Caki2 (cell line): ENCODE measurements at places on chromosomes 1 and 21.

GRCh38 chr21:25062061-25062460, 545.2 kb downstream of the MRPL39 start:
- no peak for DNase-seq

- peak; percentile 68 for DNase-seq
Observed at GRCh38 chr1:48061162-48062136, 64.3 kb upstream of the TRABD2B start.

GRCh38 chr1:214843281-214843680, 239.3 kb upstream of the KCNK2 start:
- no peak for DNase-seq

DNA sequence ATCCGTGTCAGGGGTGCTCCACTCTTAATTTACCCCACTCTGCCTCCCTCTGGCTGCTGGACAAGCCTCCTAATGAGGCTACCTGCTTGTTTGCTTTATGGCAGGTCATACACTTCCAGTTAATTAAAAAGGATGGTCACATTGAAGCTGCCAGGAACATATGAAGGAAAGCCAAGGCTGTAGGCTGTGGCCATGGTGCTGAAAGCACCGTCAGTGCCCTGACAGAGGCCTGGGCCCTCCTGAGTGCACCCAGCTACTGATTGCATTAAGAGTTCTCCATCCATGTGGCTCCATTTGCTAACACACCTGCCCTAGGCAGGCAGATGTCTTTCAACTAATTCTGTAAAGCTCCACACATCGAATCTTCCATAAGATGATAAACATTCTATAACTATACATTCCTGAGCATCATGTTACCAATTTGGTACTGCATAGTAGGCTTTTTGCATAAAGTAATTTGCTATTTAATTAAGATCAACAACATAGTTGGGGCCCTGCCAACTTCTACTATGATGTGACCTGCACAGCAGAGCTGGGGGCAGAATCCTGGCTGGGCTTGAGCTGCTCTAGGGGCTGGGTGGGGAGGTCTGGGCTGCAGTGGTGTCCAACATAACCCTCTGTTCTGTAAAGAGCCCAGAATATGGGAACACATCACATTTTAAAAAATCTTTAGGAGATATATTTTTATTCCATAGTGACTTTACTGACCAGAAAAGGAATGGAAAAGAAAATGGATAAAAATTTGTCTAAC, 224.8 kb downstream of the SIPA1L2 start:
- no peak for DNase-seq

DNA sequence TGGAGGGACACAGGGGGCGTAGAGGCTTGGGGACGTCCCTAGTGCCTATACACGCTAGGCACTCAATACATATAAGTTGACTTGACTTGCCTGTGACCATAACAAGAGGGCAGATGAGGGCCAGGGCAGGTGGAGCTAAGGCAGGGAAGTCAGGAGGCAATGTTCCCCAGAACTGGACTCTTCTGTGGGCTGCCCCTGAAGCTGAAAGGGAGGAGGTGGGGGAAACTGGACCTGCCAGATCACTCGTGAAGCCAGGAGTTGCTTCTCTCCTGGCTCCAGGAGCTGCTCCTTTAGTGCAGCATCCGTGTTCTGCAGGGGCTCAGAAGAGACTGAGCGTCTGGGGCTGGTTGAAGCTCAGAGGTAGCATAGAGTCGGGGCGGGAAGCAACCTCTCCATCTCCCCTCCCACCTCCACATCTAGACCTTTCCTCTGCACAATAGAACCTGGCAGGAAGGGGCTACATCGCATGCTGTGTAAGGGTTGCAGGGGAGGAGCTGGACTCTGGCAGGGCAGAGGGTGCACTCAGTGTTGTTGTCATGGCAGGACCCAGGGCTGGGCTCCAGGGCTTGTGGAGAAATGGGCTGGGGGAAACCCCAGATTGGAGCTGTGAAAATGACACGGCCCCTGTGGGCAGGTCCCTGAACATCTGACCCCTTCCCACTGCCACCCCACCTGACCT, 2.9 kb upstream of the SEMA4A start:
- DNase-seq: no peak

DNA sequence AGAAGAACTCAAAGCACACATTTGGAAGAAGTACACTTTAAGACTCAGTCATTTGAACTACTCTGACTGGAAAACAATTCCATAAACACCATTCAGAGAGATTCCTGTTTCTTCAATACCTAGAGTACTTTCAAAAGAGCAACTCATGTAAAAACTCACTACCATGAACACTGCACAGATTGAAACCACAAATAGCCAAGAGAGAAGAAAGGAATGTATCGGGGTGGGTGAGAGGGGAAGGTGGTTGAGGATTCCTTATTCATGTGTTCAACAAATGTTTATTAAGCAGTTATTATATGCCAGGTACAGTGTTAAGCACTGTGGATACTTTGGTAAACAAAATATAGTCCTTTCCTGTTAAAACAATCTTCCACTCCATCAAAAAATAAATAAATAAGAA, 64.7 kb downstream of the NRIP1 start:
- DNase-seq: peak; percentile 86

- no peak for DNase-seq
Observed at GRCh38 chr1:221604948-221605347, 136.9 kb downstream of the DUSP10 start.

DNA sequence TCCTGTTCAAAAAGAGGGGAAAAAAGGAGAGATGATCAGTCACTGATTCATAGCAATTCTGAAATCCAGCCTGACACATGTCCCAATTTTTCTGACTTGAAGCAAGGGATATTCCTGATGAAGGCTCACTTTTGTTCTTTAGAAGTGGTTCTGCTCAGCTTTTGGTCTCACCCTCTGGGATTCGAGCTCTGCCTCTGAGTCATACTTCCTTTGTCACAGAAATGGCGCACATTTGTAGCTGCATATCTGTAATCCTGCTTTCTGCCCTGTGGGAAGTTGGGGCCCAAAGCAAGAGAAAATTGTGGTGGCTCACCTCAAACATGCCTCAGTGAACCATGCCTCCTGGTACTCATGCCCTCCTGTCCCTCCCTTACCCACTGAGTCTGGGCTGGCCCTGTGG, 22.3 kb upstream of the FAM78B start:
- no peak for DNase-seq

DNA sequence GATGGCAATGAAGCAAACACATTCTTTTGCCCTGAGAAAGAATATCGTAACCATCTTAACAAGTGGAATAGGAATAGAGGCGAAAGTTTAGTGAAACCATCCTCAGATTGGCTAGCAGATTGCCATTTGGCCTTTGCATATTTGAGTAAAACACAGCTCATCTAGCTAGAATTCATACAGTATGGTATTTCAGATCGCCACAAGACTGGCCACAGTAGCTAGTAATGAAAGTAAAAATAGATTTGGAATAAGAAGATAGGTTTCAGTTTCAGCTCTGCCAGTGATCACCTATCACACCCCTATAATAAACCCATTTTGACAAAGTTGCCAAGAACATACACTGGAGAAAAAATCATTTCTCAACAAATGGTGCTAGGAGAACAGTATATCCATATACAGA, 294.9 kb downstream of the LRRIQ3 start:
- no peak for DNase-seq

- no peak for DNase-seq
Observed at GRCh38 chr1:239619190-239619589, 232.8 kb downstream of the CHRM3 start.

GRCh38 chr1:113647164-113647563, 112.1 kb downstream of the PHTF1 start:
- no peak for DNase-seq

- DNase-seq: no peak
Observed at GRCh38 chr1:218787826-218788225, 385.9 kb upstream of the LYPLAL1 start.

- DNase-seq: no peak
Observed at GRCh38 chr1:3365523-3366125, 88.8 kb upstream of the ARHGEF16 start.

- DNase-seq: no peak
Observed at GRCh38 chr1:169921080-169921479, 27.4 kb upstream of the SCYL3 start.

DNA sequence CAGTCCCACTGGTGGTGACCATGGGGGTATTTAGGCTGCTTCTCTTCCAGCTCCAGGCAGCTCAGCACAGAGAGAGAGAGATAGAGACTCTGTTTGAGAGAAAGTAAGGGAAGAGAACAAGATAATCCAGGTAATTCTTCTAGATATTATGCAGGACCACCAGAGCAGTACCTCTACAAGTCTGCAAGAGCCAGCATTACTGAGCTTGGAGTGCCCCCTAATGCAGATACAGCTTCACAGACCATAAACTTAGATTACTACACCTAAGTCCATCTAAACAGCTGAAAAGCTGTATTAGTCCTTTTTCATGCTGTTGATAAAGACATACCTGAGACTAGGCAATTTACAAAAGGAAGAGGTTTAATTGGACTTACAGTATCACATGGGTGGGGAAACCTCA, 570.3 kb downstream of the LRRIQ3 start:
- no peak for DNase-seq

- no peak for DNase-seq
Observed at GRCh38 chr21:45132841-45133573, 58.6 kb downstream of the ADARB1 start.

GRCh38 chr1:85943526-85943925, 213.0 kb downstream of the COL24A1 start:
- DNase-seq: no peak

GRCh38 chr21:30592140-30592539, at the start of gene KRTAP6-3:
Gene KRTAP6-3, plus strand, starts transcription at chr21:30592440. Its CDS starts 6 bp downstream, at chr21:30592446.
- no peak for DNase-seq

DNA sequence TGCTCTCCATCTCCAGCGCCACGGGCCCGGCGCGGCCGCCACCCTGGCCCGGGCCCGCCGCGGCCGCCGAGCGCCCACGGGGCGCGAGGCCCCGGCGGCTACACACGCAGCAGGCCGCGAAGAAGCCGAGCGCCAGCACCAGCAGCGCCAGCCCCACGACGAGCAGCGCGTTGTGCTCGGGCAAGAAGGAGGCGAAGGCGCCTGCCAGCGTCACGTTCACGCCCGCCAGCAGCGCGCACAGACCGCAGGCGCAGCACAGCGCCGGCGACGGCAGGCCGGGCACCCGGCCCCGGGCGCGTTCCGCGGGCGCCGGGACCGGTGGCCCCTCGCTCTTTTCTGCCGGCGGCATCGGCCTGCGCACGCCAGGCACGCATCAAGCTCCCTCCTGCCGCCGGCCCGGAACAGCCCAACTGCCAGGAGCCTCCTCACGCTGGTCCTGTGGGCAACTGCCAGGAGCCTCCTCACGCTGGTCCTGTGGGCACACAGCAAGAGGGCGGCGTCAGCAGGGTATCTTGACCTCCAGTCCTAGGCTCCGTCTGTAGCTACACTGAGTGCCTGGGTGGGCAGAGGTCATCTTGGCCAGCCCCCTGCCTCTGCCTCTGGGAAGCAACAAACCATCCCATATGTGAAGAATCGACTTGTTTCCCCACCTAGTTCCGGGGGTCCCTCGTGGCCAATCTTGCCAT, 18.1 kb downstream of the KNCN start:
- no peak for DNase-seq

GRCh38 chr1:108503062-108503733, 53.1 kb downstream of the NBPF6 start:
- peak; percentile 83 for DNase-seq

- no peak for DNase-seq
Observed at GRCh38 chr1:91490501-91490900, 10.2 kb upstream of the CDC7 start.

GRCh38 chr1:109299558-109300343, 7.1 kb downstream of the MYBPHL start:
- DNase-seq: no peak

DNA sequence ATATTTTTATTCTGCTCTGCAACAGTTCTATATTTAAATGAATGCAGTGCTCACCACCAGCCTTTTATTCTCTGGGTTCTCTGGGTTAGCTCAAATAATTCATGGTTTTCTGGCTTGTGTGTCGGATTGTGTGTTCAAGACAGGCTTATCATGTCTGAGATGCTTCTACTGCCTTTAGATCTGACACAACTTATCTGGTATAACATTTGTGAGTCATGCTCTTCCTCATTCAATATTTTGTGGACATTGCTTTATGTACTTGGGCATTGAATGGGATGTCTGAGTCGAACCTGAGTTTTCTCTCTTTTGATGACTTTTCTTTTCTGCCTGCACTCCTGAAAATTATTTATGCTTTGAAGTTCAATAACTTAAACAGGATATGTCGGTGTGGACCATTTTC, 17.6 kb upstream of the PKP1 start:
- DNase-seq: no peak

GRCh38 chr1:1291023-1291528, 10.8 kb downstream of the SCNN1D start:
- no peak for DNase-seq

- no peak for DNase-seq
Observed at GRCh38 chr1:221511797-221512196, 230.1 kb downstream of the DUSP10 start.

DNA sequence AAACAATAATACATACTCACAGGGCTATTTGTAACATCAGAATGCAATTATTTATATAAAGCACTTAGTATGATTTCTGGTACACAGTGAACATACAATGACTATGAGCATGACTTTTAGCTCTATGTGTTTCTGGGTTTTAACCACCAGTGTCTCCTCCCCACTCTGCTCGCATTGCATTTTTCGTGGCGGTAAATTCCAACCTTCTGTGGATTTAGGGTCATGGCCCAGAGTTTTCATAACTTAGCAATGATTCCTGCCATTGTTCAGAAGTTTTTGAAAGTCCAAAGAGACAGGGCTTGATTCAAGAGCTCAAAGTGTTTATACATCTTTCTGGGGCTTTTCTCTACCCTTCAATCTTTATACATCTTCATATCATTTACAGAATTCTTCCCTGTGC, 191.3 kb downstream of the BACH1 start:
- DNase-seq: no peak

DNA sequence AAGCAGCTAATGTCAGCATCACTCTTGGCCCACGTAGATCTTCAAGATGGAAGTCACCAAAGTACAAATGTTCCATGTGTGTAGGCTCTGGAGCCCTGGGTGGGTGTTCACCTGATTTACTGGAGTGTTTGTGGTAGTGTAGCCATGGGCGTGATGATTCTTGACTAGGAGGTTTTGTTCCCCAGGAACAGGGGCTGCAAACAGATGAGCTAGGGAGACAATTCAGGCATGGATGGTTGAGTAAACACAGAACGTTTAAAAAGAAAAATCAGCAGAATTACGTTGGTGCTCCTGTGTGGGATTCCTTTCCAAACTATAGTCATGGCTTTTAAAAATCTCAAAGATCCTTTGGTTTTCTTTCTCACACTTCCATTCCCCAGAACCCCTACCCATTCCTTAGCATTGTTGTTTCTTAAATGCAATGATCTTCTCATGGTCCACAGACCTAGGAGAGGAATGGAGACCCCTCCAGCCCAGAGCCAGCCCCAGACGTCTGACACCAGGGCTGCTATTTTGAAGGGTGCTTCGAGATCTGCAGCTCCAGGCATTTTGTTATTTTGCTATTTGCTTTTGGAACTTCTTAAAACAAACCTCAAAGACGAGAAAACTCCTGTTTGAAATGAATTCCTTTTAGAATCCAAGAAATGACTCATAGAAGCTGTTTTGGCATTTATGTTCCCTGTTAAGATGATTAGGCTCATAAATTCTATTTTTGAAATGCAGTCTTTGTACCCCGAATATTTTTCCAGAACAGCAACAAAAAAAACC, 115.1 kb downstream of the ETS2 start:
- DNase-seq: peak; percentile 19
